Right lung (tissue), 10 donors: ENCODE measurements at places on chromosomes 13 and 19. TPM values are rescaled to one million over a fixed set of nuclear protein-coding genes. Genes with fewer than 3 reads are reported as not detected.

KCTD12 gene
- polyA plus RNA-seq = 150 TPM

KCNN4 gene
- polyA plus RNA-seq = 1.3 TPM

ZNF793 gene
- 27.9 TPM for polyA plus RNA-seq

PLIN3 gene
- polyA plus RNA-seq = 54.6 TPM

TEX101 gene
- 0.09 TPM for polyA plus RNA-seq

CLDND2 gene
- 2.2 TPM for polyA plus RNA-seq

PCID2 gene
- 78.0 TPM for polyA plus RNA-seq

IGLON5 gene
- 0.63 TPM for polyA plus RNA-seq

CGB5 gene
- polyA plus RNA-seq = not detected

GSX1 gene
- not detected for polyA plus RNA-seq

ZNF627 gene
- 29.8 TPM for polyA plus RNA-seq

APLP1 gene
- 9.0 TPM for polyA plus RNA-seq

ELSPBP1 gene
- not detected for polyA plus RNA-seq

NAA16 gene
- polyA plus RNA-seq = 64.6 TPM

WTIP gene
- 26.8 TPM for polyA plus RNA-seq

NANOS3 gene
- polyA plus RNA-seq = 1.2 TPM

CGB3 gene
- not detected for polyA plus RNA-seq

LGALS14 gene
- not detected for polyA plus RNA-seq

SPART gene
- 103 TPM for polyA plus RNA-seq

PDX1 gene
- polyA plus RNA-seq = not detected

SMAD9 gene
- polyA plus RNA-seq = 29.2 TPM

PDE4C gene
- 1.7 TPM for polyA plus RNA-seq

ATP1A3 gene
- not detected for polyA plus RNA-seq

LCP1 gene
- polyA plus RNA-seq = 14.4 TPM

TEX29 gene
- polyA plus RNA-seq = 0.64 TPM

ZC3H4 gene
- polyA plus RNA-seq = 46.8 TPM

TICAM1 gene
- polyA plus RNA-seq = 5.7 TPM

OR7D2 gene
- polyA plus RNA-seq = 0.05 TPM

NLRP5 gene
- not detected for polyA plus RNA-seq

C19orf18 gene
- polyA plus RNA-seq = 4.0 TPM
